ENCODE measurements at places on chromosomes 1 and 21. TPM values are rescaled to one million over a fixed set of nuclear protein-coding genes. Genes with fewer than 3 reads are reported as not detected.

GRCh38 chr1:184701816-184702215 is 52.8 kb downstream of the EDEM3 start:
- no peak for DNase-seq

DNA sequence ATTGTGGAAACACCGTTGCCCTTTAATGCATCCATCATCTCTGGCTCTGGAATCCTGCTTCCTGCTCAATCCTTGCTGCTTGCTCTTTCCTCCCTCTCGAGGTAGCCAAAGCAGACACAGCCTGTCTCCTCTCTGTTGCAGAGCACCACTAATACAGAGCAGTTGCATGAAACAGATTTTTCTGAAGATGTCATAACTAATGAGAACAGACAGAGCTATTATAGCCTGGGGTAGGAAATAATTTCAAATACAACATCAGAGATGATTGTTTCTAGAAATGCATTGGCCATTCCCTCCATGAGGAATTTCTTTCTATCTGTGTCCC is 23.3 kb upstream of the ACBD6 start:
- DNase-seq = no peak

- no peak for DNase-seq
Observed at GRCh38 chr1:224160171-224160682, 22.8 kb upstream of the DEGS1 start.

DNA sequence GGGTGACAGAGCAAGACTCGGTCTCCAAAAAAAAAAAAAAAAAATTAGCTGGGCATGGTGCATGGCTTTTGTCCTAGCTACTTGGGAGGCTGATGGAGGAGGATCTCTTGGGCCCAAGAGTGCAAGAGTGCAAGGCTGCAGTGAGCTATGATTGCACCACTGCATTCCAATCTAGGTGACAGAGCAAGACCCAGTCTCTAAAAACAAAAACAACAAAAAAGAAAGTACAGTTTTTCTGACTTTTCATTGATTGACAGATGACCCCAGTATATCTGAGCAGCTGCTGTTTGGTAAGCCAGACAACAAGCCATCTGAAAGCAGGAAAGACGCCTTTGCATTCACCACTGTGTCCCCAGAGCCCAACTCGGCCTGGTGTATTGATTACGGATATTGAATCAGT is 10.9 kb upstream of the DPT start:
- no peak for DNase-seq

DNA sequence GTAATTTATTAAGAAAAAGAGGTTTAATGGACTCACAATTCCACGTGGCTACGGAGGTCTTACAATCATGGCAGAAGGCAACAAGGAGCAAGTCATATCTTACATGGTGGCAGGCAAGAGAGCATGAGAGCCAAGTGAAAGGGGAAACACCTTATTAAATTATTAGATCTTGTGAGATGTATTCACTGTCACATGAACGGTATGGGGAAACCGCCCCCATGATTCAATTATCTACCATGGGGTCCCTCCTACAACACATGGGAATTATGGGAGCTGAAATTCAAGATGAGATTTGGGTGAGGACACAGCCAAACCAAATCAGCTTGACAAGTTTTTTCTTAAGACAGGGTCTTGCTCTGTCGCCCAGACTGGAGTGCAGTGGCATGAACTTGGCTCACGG is 14.3 kb downstream of the DAP3 start:
- DNase-seq = no peak

GRCh38 chr1:34361781-34362357 is 185.2 kb downstream of the C1orf94 start:
- no peak for DNase-seq

DNA sequence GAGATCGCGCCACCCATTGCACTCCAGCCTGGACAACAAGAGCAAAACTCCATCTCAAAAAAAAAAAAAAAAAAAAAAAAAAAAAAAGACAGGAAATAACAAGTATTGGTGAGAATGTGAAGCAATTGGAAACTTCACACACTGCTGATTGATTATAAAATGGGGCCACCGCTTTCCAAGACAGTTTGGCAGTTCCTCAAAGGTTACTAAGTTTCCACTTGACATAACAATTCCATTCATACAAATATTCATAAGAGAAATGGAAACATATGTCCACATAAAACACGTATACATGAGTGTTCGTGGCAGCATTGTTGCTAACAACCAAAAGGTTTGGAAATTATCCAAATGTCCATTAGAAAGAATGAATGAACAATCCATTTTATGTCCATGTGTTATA is 26.3 kb downstream of the USP24 start:
- DNase-seq = no peak

- DNase-seq = no peak
Observed at GRCh38 chr1:159940006-159940620, 5.3 kb downstream of the IGSF9 start.

- no peak for DNase-seq
Observed at GRCh38 chr1:222552882-222553281, 5.0 kb upstream of the HHIPL2 start.

DNA sequence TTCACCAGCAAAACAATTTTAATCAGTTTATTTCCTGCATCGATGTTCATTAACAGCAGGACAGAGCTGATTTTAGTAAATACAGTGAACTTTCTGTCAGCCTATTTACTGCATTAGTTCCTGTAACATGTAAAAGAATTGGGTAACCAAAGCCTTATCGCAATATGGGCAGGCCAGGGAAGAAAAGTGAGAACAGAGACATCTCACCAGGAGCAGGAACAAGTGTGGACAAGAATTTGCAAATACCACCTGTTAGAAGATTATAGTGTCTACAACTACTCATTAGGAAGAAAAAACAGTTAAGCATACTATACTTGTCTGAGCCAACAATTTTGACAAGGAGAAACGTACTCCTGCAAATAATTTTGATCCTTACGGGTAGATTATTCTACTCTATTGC is 1293.9 kb downstream of the PLA2G4A start:
- DNase-seq = no peak

DNA sequence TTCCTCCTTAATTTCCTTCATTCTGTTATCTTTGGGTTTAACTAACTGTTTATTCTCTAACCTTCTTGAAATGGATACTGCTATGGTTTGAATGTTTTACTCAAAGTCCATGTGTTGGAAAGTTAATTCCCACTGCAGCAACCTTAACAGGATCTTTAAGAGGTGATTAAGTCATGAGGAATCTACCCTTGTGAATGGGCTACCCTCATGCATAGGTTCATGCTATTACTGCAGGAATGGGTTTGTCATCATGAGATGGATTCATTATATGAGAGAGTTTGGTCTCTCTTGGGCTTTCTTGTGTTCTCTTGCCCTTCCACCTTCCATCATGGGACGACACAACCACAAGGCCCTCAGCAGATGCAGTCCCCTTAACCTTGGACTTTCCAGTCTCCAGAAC is 516.9 kb downstream of the ADGRL2 start:
- no peak for DNase-seq

DNA sequence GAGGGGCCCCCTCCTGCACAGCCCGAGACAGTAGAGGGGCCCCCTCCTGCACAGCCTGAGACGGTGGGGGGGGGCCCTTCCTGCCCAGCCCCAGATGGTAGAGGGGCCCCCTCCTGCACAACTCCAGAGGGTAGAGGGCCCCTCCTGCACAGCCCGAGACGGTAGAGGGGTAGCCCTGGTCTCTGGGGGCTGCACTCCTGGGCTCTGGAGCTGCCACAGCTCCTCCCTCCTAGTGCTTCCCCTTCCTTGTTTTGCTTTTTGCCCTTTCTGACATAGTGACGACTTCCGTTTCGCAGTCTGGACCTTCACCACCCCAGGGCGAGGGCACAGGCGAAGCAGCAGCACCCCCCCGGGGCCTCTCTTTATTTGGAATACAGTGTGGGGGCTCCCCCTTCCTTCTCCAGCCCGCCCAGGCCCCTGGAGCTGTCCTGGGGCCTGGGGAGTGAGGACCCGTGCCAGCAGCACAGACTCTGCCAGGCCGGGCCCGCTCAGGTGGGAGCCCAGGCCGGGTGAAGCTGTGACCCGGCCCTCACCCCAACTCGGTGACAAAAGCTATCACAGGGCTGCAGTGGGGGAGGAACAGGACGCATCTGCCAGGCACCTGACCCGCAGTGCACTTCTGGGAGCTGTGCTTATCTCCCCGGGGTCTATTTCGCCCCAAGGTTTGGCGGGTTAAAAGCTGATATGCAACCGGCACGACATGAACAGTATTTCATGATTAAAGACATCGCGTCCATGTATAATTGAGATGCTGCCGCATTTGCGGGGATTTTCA is 1.1 kb upstream of the PRXL2B start:
- peak; percentile 88 for DNase-seq

DNA sequence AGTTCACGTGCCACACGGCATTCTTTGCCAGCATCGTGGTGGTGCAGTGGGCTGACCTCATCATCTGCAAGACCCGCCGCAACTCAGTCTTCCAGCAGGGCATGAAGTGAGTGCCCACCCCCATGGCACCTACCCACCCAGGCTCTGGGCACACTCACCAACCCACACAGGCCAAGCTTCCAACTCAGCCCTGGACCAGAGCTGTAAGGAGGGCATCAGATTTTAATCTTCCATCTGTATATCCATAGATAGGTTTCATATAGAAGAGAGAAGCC is 14.5 kb upstream of the ATP1A4 start:
- DNase-seq = no peak

DNA sequence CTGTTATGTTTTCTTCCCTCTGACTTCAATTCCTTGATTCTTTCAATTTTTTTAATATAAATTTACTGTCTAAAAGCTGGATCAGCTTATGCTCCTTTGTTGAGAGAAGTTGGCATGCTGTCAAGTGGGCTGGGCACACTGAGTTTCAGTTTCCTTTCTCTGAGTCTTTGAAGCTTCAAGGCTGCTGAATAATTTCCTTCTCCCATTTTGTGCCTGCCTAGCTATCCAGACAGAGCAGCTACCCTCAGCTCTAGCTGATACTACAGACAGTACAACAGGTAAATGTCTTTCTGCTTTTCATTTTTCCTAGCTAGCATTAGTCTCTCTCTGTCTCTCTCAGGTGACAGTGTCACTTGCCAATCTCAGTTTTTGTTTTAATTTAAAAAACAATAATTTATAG is at the start of gene IFI44:
IFI44 (plus strand) TSS at position 204 of the 400 bp plus-strand sequence. CDS start 365 bp downstream, outside the sequence.
- DNase-seq = peak; percentile 88

DNA sequence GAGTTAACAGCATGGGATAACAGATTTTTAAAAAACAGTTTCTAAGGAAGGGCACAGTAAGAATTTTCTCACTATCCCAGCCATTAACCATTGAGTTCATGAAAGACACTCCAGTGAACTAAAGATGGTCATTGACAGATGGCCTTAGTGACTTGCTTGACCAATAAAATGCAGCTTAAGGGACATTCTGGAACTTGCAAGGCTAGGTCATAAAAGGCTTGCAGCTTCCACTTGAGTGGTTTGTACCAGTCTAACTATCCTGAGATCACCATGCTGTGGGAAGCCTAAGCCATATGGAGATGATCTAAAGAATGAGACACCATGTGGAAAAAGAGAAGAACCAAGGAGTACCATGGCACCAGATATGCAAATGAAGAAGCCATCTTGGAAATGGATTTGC is 37.9 kb upstream of the MUTYH start:
- no peak for DNase-seq

DNA sequence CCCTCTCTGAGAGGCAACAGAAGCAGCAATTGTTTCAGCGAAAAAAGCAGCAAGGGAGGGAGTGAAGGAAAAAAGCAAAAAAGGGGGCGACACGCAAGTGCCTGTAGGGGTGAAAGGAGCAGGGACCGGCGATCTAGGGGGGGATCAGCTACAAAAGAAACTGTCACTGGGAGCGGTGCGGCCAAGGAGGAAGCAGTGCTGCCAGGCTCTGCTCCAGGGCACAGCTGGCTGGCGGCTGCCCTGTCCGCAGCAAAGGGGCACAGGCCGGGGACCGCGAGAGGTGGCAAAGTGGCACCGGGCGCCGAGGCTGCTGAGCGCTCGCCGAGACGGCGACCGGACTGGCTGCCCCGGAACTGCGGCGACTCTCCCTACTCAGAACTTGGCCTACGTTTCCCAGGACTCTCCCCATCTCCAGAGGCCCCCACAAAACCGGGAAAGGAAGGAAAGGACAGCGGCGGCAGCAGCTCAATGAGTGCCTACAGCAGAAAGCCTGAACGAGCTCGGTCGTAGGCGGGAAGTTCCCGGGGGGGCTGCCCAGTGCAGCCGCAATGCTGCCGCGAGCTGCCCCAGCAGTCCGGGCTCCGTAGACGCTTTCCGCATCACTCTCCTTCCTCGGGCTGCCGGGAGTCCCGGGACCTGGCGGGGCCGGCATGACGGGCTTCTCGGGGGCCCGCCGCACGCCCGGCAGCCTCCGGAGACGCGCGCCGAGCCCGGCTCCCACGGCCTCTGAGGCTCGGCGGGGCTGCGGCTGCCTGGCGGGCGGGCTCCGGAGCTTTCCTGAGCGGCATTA is 1.0 kb upstream of the CDKN2C start:
- DNase-seq = peak; percentile 74

- DNase-seq = no peak
Observed at GRCh38 chr1:82948386-82948785, 1050.5 kb downstream of the TTLL7 start.

DNA sequence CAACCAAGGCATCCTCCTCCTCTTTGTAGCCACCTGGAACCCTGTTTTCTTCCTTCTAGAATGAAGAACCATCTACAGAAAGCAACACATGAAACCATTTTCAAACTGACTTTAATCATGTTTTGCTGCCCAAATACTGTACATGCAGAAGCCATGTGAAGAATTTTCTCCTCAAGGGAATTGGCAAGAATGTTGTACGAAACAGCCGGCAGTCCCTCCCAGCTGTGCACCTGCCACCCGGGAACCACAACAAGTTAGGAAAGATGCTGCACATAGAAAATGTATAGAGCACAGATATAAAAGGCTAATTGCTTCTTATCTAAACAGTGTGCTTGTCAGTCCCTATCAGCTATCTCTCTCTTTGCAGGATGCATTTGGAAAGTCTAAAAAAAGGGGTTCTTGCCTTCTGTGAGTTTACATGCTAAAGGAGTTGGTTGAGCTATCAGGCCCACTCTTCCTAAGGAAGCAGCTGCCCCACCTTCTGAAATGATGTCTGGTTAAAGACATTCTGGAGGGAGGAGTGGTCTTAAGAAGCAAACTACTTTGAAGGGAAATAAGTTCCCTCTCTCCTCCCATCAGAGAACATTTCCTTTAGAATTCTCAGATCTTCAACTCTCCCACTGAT is 44.8 kb downstream of the RIMS3 start:
- no peak for DNase-seq

DNA sequence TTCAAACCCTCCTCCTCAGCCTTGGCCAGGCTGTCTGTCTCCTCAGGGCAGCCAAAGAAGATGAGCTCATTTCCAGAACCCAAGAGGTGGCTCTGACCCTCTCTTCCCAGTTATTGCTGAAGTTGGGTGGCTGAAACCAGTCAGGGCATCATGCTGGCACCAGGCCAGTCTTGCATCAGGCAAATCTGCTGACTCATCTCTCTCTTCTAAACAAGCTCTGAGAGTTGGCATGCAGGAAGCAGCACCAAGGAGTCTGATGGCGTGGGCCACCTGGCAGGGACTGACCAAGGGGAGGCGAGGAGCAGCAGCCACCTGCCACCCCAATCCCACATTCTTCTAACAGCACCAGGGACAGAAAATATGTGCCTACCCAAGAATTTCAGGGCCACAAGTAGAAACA is 104.8 kb upstream of the ATP1A1 start:
- no peak for DNase-seq

The CCDC190 gene
- not detected for total RNA-seq

The TMEM51 gene
- 20.7 TPM for total RNA-seq

The LYPD8 gene
- not detected for total RNA-seq

The EPS15 gene
- 104 TPM for total RNA-seq

The EDARADD gene
- total RNA-seq = under 0.01 TPM

The KCNJ6 gene
- total RNA-seq = under 0.01 TPM

The TSPAN1 gene
- total RNA-seq = 8.9 TPM

The PGBD5 gene
- 0.16 TPM for total RNA-seq

The SYT11 gene
- total RNA-seq = 22.1 TPM

The IGFN1 gene
- total RNA-seq = not detected

Measured in sigmoid colon (tissue), 7 donors.